ENCODE measurements at places on chromosomes 7 and 10. TPM values are rescaled to one million over a fixed set of nuclear protein-coding genes. Genes with fewer than 3 reads are reported as not detected.

The CTNNA3 gene
- polyA plus RNA-seq: not detected

The COL1A2 gene
- polyA plus RNA-seq: 1.9 TPM

The MYOZ1 gene
- polyA plus RNA-seq: 2.0 TPM

The LIPM gene
- not detected for polyA plus RNA-seq

The CYREN gene
- 62.1 TPM for polyA plus RNA-seq

The TDRD1 gene
- polyA plus RNA-seq: not detected

The ZNF365 gene
- polyA plus RNA-seq: not detected

The TEX47 gene
- polyA plus RNA-seq: not detected

The DDC gene
- not detected for polyA plus RNA-seq

The RTKN2 gene
- not detected for polyA plus RNA-seq

The C10orf67 gene
- polyA plus RNA-seq: not detected

The OR2A7 gene
- polyA plus RNA-seq: 0.22 TPM

The SPDYE18 gene
- not detected for polyA plus RNA-seq

The TBATA gene
- not detected for polyA plus RNA-seq

The FAM180A gene
- not detected for polyA plus RNA-seq

The PRSS2 gene
- 0.44 TPM for polyA plus RNA-seq

The COMTD1 gene
- 47.1 TPM for polyA plus RNA-seq

The NPSR1 gene
- polyA plus RNA-seq: not detected

The AKR1D1 gene
- polyA plus RNA-seq: 0.09 TPM

The WNT16 gene
- polyA plus RNA-seq: not detected

The NEBL gene
- not detected for polyA plus RNA-seq

The ANKRD30A gene
- polyA plus RNA-seq: 2.1 TPM

The CYP17A1 gene
- polyA plus RNA-seq: not detected

The KCTD7 gene
- polyA plus RNA-seq: 5.6 TPM

The CHST15 gene
- polyA plus RNA-seq: not detected

The CTAGE8 gene
- 0.38 TPM for polyA plus RNA-seq

The FEZF1 gene
- not detected for polyA plus RNA-seq

The NACAD gene
- polyA plus RNA-seq: not detected

The TEX36 gene
- not detected for polyA plus RNA-seq

The KAZALD1 gene
- 2.3 TPM for polyA plus RNA-seq

The CFAP46 gene
- not detected for polyA plus RNA-seq

The GPER1 gene
- 2.8 TPM for polyA plus RNA-seq

The MUC3A gene
- polyA plus RNA-seq: not detected

The SLC29A4 gene
- not detected for polyA plus RNA-seq

The KIAA1217 gene
- 2.2 TPM for polyA plus RNA-seq

The C7orf57 gene
- not detected for polyA plus RNA-seq

The SPDYE2 gene
- polyA plus RNA-seq: 2.7 TPM

The GNAT3 gene
- 4.8 TPM for polyA plus RNA-seq

The MKX gene
- not detected for polyA plus RNA-seq

The IKZF1 gene
- 95.3 TPM for polyA plus RNA-seq

The ERVW-1 gene
- not detected for polyA plus RNA-seq

The IL6 gene
- not detected for polyA plus RNA-seq

The SLC29A3 gene
- 3.1 TPM for polyA plus RNA-seq

The CRYGN gene
- not detected for polyA plus RNA-seq

The TNS3 gene
- 0.37 TPM for polyA plus RNA-seq

The GOLGA7B gene
- not detected for polyA plus RNA-seq

The NUTM2E gene
- 0.05 TPM for polyA plus RNA-seq

The ELFN1 gene
- polyA plus RNA-seq: not detected

The GTF2IRD1 gene
- 1.6 TPM for polyA plus RNA-seq

The ZNF853 gene
- not detected for polyA plus RNA-seq

The CLRN3 gene
- not detected for polyA plus RNA-seq

The CNPY4 gene
- polyA plus RNA-seq: 6.3 TPM

The NAMPT gene
- 72.5 TPM for polyA plus RNA-seq

The EMX2 gene
- not detected for polyA plus RNA-seq

The CPVL gene
- not detected for polyA plus RNA-seq

The FAM237B gene
- polyA plus RNA-seq: not detected

Measured in GM12878 (cell line).